Activated CD4-positive, alpha-beta T cell treated with anti-CD3 and anti-CD28 coated beads, Interleukin-2, amount 50 U/mL, for 48 hours (primary cell): ENCODE measurements at places on chromosomes 1 and 21.

DNA sequence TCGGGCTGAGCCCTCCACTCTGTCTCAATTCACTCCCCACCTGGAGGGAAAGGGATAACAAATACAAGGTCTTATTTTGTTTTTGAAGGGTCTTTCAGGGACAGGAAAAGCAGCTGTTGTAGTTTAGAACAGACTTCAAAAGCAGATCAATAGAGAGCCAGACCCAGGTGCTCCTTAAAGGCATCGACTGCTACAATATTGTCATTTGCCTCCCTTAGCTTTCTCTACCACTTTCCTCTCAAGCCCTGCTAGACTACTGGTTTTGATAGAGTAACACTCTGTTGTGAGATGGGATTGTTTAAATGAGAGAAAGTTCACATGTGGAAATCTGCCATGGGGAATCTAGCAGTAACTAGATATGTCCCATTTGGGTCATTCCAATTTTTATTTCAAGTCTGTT lies 24.0 kb downstream of the RGS7 start:
- DNase-seq = no peak

GRCh38 chr1:27979151-27979858 lies 19.5 kb downstream of the XKR8 start:
- no peak for DNase-seq

GRCh38 chr1:221310180-221310579 lies 430.9 kb downstream of the HLX start:
- DNase-seq = no peak

DNA sequence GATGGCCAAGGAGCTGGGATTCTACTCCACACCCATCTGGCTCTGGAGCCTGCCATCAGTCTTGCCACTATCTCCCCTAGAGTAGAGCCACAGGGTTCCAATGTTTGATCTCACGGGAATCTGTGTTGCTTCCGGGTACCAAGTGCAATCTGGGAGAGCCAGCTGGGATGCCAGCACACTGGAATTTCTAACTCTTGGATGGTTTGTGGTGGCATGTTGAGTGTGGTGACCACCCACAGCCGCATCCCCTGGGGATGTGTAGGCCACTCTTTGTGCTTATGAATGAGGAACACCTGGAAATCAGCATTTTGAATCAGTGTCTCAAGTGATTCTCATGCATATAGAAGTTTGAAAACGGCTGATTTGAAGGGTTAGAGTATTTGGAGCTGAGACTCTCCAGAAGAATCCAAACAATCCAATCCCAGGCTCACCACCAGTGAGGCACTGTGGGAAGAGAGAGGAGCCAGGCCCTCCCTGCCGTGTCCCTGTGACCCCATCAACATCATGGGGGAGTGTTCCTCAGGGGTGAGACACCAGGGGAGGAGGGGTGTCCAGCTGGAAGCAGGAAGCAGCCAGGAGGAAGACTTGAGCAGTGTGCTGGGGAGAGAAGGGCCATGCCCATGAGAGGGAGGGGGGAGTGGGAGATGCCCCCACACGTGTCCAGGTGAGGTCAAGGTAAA lies 13.4 kb downstream of the FBLIM1 start:
- DNase-seq = no peak

DNA sequence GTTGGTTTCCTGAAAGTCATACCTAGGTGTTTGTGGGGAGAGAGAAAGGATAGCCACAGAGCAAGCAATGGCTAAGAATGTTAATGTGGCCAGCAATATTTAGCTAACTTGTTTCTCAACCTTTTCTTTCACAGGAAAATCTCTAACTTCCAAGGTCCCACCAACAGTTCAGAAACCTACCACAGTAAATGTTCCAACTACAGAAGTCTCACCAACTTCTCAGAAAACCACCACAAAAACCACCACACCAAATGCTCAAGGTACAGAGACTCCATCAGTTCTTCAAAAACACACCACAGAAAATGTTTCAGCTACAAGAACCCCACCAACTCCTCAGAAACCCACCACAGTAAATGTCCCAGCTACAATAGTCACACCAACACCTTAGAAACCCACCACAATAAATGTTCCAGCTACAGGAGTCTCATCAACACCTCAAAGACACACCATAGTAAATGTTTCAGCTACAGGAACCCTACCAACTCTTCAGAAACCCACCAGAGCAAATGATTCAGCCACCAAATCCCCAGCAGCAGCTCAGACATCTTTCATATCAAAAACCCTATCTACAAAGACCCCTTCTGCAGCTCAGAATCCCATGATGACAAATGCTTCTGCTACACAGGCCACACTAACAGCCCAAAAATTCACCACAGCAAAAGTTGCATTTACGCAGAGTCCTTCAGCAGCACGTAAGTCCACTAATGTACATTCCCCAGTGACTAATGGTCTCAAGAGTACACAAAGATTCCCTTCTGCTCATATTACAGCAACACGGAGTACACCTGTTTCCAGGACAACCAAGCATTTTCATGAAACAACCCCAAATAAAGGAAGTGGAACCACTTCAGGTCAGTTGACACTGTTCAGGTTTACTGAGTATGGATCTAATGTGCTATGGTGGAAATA lies 15.3 kb downstream of the CD55 start:
- DNase-seq = peak; percentile 11

DNA sequence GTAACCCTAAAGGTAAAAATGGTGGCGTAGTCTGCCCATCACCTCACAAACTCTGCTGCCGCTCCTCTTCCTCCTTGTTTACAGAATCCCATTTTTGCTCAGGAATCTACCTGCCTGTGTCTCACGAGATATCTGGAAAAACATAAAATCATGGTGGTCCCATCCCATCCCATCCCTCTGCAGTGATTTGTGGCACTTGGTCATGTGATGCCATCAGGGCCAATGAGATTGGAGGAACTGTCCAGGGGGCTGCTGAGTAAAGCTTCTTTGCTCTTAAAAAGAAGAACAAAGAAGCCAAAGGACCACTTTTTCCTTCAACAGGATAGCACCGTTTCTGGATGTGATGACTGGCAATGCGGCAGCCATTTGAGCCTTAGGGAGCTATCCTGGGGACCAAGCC lies 33.0 kb upstream of the CLDN14 start:
- no peak for DNase-seq

DNA sequence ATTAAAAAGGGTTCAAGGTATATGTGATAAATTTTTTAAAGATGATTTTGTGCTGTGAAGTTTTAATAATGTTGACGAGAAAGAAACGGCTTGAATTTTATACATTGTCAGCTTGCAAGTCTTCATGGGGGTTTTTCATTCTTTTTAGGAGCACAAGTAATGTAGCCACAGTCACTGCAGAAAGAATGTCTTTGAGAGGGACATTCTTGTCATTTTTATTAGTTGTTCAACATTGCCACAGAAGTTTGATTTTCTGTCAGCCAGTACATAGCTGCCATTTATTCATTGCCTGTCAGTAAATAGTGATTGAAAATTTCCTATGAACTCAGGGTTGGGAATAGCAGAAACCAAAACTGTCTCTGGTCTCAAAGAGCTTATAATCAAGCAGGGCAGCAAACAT lies 156.3 kb downstream of the DHRS3 start:
- DNase-seq = no peak
